ENCODE measurements at places on chromosomes 5 and 9.

DNA sequence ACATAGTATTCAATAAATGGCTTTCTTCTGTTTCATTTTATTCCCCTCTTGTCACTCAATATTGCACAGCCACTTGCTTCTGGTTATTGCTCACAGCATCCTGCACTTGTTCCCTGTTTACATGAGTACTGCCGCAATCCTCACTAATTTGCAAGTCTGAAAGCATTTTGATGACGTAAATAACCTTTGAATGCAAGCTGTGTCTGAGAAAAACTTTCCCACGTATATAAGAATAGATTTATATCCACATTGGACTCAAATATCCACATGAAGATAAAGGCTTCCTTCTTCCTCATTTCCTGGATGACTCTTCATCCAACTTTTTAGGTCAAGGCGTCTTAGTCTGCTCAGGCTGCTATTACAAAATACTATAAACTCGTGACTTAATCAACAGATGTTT, 88.2 kb upstream of the DAP start:
- no peak for DNase-seq

DNA sequence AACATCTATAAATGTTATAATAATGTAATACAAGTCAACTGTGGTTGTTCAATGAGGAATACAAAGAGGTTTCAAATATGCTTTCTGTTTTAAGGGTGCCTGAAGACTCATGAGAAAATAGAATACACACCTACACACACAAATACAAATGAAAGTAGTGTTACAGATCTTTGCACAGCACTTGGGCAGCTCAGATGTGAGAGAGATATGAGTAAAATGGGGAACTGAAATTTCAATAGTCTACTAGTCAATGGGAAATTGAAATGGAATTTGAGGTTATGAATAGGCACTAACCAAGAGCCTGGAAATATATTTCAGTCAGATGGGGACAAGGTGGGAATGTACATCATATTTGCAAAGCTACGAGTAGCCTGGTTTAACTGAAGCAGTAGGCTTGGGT, 96.6 kb downstream of the ISL1 start:
- no peak for DNase-seq

DNA sequence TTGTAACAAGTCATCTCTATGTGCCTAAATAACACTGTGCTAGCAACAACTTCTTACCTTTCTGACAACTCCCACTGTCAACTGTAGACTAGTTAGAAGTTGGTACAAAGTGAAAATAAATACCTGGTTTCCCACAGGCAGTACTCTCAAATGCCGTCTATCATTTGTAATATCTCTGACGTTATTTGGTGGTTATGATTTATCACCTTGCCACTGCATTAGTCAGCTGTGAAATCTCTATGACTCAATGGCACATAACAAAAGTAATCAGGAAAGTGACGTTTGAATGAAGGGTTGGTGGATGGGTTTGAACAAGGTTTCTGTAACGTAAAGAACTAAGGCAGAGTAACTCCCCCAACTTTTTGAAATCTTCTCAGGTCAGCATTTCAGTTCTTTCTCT, 592.3 kb downstream of the MAT2B start:
- no peak for DNase-seq

- peak; percentile 9 for DNase-seq
Observed at GRCh38 chr9:117555964-117556629, 141.2 kb upstream of the ASTN2 start.

DNA sequence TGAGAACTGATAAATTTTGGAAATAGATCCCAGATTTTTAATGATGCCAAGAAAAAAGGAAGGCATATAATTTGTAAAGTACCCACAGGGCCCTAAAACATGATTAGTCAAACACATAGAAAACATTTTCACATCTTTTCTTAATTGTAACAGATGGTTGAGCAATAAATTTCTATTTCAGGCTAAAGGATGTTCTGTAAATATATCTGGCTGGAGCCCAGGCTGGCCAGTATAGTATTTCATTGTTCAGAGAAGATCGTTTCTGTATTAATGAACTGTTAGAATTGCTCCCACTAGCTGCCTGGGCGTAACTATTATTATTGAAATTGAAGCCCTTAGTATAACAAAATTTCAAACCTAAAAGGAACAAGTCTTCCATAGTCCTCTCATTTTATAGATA, 105.3 kb upstream of the SMC2 start:
- no peak for DNase-seq

- DNase-seq, result no peak
Observed at GRCh38 chr9:92384375-92384774, 20.0 kb downstream of the OGN start.

Data from activated T-cell treated with anti-CD3 and anti-CD28 coated beads for 1 hour (primary cell).